ENCODE measurements at places on chromosomes 1 and 21.
A peak's percentile ranks its signal among the peaks of the same experiment; 100 is the strongest.

- no peak for DNase-seq
These were observed 11.2 kb upstream of the HJV start for GRCh38 chr1:146032631-146033219.

GRCh38 chr21:26140164-26140579, 30.4 kb downstream of the APP start:
- DNase-seq = no peak

DNA sequence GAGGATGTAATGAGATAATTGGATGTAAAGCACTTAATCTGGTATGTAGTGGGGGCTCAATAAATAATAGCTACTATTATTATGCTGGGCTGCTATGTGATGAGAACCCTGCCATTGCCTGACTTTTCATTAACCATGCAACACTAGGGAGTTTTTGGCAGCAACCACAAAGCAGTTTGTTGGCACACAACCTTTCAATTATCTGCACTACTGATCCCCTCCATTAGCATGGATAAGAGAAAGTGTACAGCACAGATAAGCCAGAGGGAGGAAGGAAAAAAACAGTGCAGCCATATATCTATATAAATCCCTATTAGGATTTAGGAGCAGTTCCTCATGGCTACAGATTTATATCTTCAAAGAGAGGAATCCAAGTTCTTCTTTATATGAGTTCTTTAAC, 498.5 kb downstream of the NUF2 start:
- DNase-seq = no peak

GRCh38 chr21:21915816-21916215, 917.6 kb downstream of the NCAM2 start:
- no peak for DNase-seq

GRCh38 chr1:33575324-33575879, 103.0 kb downstream of the ZSCAN20 start:
- no peak for DNase-seq

GRCh38 chr1:29380532-29380931, 144.2 kb downstream of the PTPRU start:
- no peak for DNase-seq

DNA sequence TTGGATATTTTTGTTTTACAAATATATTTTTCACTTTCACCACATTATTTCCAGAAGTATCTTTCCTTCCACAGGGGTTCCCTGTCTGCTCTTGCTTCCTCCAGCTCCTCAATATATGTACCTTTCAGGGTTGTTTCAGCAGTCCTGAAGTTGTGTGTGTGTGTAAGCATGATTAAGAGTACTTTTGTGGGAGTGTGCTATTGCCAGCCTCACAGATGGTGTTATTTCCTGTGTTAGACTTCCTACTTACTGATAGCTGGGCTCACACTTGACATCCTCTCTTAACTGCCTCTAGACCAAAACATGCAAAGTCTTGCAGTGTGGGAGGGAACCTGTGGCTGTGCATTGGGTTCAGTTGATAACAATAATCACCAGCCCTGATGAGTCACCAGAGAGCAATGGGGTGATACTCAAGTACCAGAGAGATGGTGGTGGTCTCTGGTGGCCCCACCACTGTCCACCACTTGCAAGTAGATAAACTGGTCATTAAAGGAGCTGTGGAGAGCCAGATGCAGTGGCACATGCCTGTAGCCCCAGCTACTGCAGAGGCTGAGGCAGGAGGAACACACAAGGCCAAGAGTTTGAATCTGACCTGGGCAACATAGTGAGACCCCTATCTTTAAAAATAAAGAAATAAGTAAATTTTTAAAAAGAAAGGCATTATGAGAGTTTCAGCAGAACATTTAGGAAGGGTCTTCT, 126.7 kb downstream of the NR5A2 start:
- DNase-seq = no peak

GRCh38 chr1:164823486-164824279, 264.7 kb downstream of the PBX1 start:
- no peak for DNase-seq

DNA sequence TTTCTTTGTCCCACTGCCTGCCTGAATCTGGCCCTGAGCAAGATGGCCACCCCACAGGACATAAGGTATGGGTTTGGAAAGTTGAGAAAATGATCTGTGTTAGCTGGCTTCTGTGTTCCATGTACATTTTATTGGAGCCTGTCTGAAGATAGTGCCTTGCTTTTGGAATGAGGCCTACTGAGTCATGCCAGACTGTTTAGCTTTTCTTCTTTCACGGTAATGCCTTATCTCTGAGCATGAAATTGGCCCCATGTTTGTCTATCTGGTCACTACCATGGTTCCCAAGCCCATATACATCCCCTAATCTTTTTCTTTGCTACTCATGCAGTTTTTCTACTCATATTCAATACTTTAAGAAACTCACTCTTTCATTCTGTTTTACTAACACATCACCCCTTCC, 85.1 kb upstream of the LMO4 start:
- no peak for DNase-seq

DNA sequence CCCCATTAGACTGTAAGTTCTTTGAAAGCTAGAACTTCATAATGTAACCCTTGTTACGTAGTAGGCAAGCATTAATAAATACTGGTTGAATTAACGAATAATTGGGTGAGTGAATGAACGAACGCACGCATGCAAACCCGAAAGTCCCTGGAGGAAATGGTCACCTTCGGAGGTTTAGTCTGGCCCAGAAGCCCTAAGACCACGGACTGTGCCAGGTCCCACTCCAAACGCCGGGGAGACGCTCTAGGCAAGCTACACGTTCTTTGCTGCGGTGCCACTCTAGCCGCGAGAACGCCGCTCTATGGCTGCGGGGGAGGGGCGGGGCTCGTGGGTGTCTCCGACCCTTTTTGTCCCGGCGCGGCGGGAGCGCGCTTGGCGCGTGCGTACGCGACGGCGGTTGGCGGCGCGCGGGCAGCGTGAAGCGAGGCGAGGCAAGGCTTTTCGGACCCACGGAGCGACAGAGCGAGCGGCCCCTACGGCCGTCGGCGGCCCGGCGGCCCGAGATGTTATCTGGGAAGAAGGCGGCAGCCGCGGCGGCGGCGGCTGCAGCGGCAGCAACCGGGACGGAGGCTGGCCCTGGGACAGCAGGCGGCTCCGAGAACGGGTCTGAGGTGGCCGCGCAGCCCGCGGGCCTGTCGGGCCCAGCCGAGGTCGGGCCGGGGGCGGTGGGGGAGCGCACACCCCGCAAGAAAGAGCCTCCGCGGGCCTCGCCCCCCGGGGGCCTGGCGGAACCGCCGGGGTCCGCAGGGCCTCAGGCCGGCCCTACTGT, at the start of gene KDM1A:
Gene KDM1A, plus strand, starts transcription at position 375 of the 769 bp plus-strand sequence. Its CDS starts 129 bp downstream, at position 504.
- peak; percentile 99 for DNase-seq

DNA sequence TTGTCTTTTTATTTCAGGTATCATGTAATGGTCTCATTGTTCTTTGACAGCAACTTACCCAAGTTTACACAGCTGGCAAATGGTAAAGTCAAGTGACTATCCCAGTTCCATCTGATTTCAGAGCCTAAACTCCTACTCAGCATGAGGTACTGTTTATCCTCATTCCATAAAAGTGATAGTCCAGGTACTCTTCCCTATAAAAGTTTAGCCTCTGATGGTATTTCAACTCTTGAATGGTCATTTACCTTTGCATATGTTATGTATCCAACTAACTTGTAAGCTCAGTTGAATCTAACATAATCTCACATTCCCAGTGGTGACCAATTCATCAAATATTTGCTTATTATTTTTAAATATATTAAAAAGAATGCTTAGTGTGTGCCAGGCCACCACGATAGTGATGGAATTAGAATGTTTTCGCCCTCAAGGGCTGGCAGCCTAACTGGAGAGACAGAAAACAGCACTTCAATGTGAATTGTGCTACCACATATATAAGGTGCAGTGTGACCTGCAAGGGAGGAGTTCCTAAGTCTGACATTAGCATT, 307.1 kb downstream of the CTH start:
- DNase-seq = no peak

- DNase-seq = no peak
These were observed 44.6 kb upstream of the CNN3 start for GRCh38 chr1:94971491-94971924.

- DNase-seq = no peak
These were observed 54.2 kb downstream of the BTBD8 start for GRCh38 chr1:92134331-92134730.

DNA sequence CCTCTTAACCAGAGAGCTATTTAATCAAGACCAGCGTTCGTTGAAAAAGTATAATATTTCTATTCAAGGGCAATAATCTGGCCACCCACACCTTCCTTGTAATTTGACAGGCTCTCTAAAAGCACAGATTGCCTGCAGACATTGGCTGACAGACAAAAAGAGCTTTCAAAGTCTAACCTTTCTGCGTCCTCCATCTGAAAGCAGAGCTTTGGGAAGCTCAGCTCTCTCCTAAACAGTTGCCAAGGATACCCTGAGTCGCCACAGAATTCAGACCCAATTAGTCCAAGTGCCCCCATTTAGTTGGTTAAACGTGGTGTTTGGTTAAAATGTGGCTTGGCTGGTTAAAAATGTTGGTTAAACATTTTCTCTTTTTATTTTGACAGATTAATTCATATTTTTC, 33.7 kb upstream of the PLA2G2C start:
- no peak for DNase-seq

DNA sequence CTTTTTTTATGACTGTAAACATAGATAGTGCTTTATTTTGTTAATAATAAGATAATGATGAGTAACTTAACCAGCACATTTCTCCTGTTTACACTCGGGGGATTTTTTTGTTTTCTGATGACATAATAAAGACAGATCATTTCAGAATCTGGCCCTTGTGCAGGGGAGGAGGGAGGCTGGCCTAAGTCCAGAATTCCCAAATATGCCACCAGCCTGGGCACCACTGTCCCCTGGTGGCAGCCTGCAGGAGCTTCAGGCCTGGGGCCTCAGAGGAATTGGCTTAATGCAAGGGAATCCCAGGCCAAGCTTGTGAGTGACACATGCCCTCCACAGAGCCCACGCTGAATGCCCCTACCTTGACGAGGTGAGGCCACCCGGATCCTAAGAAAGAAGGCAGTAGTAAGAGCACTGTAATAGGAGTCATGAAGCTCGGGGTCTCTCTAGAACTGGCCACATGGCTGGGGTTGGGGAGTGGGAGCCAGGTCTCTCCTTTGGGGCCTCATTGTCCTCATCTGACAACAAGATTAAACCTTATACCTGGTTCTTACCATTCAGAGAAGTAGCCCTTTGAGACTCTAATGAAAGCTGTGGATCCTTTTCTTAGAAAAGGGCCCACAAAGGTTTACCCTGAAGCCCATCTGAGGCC, 24.1 kb downstream of the ETNK2 start:
- DNase-seq = no peak

GRCh38 chr21:44436111-44436611, 19.1 kb upstream of the LRRC3 start:
- DNase-seq = peak; percentile 26

DNA sequence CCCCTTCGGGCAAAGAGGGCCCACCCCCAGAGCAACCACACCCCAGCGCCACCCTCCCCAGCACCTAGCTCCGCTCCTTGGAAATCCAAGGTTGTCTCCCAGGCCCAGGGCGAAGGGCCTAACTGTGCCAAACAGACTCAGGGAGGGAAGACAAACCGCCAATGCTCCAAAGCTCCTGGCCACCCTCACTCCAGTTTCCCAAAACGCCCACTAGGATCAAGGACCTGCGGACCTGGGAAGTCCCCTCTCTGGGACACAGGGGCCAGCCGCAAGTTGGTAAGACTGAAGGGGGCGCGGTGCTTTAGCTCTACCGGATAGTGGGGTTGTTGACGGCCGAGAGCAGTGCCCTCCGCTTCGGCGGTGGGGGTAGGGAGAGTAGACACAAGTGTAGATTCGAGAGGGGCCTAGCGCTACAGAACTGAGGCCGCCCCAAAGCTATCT, 581 bp downstream of the IRF6 start:
- DNase-seq = no peak

DNA sequence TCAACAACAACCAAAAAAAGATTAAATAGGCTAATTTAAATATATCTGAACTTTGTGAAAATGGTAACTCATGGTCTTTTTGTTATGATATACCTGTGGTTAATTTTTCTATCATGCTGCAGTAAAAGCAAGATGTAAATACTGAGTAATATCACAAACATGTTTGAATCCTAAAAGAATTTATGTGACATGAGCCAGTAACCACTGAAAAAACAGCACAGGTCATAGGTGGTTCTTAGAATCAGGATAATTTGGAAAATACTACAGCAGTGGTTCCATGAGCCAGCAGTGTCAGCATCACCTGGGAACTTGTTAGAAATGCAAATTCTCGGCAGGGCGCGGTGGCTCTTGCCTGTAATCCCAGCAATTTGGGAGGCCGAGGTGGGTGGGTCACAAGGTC, 4.1 kb downstream of the ATP5IF1 start:
- DNase-seq = no peak

- no peak for DNase-seq
These were observed 162.8 kb downstream of the FASLG start for GRCh38 chr1:172821609-172822274.

GRCh38 chr1:27018316-27018715, 5.7 kb upstream of the TENT5B start:
- no peak for DNase-seq

DNA sequence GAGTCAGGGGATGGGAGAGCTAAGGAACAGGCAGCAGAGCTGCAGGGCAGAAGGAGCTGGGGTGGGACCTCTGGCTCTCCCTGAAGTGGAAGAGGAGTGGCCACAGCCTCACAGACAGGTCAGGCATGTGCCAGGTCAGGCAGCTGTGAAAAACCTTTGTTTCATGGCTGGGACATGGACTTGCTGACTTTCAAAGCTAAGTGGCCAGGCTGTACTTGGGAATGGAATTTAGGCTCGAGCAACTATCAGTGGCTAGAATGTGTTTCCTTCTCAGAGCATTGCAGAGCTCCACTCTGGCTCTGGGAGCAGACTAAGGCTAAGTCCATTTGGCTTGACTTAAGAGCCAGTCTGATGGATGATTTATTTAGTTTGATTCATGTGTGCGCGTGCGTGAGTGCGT, 385.1 kb downstream of the LMX1A start:
- no peak for DNase-seq

DNA sequence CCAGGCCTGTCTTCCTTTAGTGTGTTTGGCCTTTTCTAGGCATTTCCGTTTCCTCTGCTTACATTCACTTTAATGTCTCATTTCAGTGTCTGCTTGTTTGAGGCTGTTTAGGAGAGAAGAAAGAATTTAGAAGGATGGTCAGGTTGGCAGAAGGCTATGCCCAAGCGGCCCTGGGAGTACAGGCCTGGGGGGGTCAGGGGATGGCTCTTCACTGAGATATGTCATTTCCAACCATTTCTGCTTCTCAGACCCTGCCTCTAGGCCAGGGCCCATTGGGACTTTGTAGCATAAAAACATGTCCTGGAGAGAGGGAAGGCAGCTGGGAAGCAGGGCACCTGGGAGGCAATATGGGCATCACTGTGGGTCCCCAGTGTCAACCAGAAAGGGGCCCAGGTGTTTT, 86.0 kb downstream of the DDX20 start:
- no peak for DNase-seq

- DNase-seq = peak; percentile 25
These were observed 7.3 kb downstream of the IBA57 start for GRCh38 chr1:228172591-228173527.

- no peak for DNase-seq
These were observed 598 bp upstream of the ADIPOR1 start for GRCh38 chr1:202958544-202959275.

- no peak for DNase-seq
These were observed 6.8 kb downstream of the CDC14A start for GRCh38 chr1:100359139-100359538.
